Pancreas (tissue), 10 donors: ENCODE measurements at places on chromosomes 5 and 9. TPM values are rescaled to one million over a fixed set of nuclear protein-coding genes. Genes with fewer than 3 reads are reported as not detected.
A peak's percentile ranks its signal among the peaks of the same experiment; 100 is the strongest.

ZNF454 gene
- total RNA-seq: 1.3 TPM

RELL2 gene
- total RNA-seq: 1.2 TPM

DNA sequence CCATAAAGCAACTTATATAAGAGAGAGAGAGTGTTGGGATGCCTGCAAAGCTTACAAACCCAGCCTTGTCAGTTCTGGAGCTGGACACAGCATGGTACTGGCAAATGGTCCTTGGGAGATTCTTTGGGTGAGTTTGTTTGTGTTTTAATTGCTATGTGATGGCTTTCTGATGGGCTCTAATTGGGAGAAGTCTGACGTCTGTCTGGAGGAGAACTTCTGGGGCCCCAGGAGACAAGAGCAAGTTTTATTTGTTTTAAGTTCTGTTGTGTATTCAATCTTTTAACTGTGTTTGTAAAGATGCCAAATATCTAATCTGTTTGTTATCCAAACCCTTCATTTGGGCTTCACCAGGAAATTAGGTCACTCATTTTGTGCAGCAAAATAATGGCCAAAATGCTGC, 50.3 kb upstream of the AFAP1L1 start:
- no peaks in the 10 kb centered on the region for H3K36me3 ChIP-seq
- no peaks in the 10 kb centered on the region for H3K27me3 ChIP-seq
- H3K4me3 ChIP-seq: no peak overlapping the region
- no peaks in the 10 kb centered on the region for H3K4me1 ChIP-seq
- H3K27ac ChIP-seq: peak overlapping the region; percentile 8
- DNase-seq: no peak

MEIKIN gene
- total RNA-seq: not detected

IFNE gene
- not detected for total RNA-seq

KIF20A gene
- 0.28 TPM for total RNA-seq

DNA sequence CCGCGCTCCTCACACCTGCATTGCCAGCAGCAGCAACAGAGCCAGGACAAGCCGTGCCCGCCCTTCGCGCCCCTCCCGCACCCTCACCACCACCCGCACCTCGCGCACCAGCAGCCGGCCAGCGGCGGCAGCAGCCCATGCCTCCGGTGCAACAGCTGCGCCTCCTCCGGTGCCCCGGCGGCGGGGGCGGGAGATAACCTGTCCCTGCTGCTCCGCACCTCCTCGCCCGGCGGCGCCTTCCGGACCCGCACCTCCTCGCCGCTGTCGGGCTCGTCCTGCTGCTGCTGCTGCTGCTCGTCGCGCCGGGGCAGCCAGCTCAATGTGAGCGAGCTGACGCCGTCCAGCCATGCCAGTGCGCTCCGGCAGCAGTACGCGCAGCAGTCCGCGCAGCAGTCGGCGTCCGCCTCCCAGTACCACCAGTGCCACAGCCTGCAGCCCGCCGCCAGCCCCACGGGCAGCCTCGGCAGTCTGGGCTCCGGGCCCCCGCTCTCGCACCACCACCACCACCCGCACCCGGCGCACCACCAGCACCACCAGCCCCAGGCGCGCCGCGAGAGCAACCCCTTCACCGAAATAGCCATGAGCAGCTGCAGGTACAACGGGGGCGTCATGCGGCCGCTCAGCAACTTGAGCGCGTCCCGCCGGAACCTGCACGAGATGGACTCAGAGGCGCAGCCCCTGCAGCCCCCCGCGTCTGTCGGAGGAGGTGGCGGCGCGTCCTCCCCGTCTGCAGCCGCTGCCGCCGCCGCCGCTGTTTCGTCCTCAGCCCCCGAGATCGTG, 517 bp downstream of the KCNN2 start:
- no peaks in the 10 kb centered on the region for H3K4me1 ChIP-seq
- no peaks in the 10 kb centered on the region for H3K36me3 ChIP-seq
- peak overlapping the region; percentile 80 for H3K27ac ChIP-seq
- no peaks in the 10 kb centered on the region for H3K27me3 ChIP-seq
- H3K4me3 ChIP-seq: peak overlapping the region; percentile 80

TAF11L13 gene
- total RNA-seq: not detected

DNA sequence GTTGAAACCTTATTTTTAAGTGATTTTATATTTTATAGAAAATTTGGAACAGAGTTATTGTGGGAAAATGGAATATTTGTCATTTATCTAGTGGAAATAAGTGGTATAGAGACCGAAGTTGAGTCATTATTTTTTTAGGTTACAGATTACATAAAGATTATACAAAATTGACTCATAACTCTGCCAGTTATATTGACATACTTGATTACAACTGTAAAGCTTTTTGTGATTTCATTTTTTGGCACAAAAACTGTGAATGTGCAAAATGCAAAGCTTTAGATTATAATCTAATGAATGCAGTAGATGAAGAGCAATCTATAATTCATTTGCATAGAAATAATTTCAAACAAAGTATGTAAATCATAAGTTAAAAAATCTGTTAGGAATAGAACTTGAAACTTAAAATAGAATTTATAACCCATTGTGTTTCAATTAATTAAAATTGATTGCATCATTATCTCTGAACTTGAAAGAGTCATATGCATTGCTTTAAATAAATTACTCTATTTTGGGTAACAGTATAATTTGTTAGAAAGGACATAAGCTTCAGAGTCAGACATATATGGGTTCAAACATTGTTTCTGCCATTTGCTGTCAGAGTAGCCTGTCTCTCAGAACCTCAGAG, 280.4 kb downstream of the FER start:
- no peak for DNase-seq
- no peaks in the 10 kb centered on the region for H3K4me1 ChIP-seq
- H3K27ac ChIP-seq: no peak overlapping the region

DNA sequence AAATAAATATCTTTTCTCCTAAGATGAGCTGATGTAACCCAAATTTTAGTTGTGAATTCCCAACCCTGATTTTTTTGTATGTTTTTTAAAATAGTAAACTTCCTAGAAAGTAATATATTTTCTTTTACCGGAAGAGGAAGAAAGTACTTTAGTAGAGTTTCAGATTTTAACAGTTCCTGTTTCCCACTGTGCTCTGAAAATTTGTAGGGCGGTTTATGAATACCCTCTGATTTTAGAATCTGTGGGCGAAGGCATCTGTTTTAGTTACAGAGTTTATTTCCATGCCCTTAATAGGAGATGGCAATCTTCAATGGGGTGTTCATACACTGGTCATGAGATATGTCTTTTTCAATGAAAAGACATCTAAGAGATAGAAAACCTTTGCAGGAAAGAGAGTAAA, 3.7 kb upstream of the HOMER1 start:
- no peak overlapping the region for H3K4me3 ChIP-seq
- H3K4me1 ChIP-seq: peaks cover under 1% of the 10 kb centered on the region
- no peak overlapping the region for H3K27ac ChIP-seq

- H3K4me3 ChIP-seq: no peak overlapping the region
- H3K27ac ChIP-seq: peak overlapping the region; percentile 18
- peaks cover 9% of the 10 kb centered on the region for H3K4me1 ChIP-seq
- DNase-seq: no peak
- no peaks in the 10 kb centered on the region for H3K36me3 ChIP-seq
These were observed 103.2 kb downstream of the MED27 start for GRCh38 chr9:131976157-131977108.

GRM6 gene
- not detected for total RNA-seq

COL23A1 gene
- 0.28 TPM for total RNA-seq

DNA sequence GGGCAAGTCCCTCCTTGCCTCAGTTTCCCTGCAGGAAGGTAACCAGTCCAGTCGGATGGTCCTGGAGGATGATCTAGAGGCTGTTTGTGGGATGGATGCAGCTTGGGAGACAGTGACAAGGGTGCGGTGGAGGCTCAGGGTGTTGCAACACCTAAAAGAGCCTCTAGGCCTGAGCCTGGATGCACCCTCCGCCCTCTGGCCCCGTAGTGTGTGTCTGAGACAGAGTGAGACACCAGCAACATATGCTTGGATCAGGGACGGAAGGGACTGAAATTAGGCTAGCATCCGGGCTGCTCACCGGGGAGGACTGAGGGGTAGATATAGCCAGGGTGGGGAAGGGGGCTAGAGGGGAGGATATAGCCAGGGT, 1.1 kb downstream of the CRAT start:
- H3K4me1 ChIP-seq: peaks cover 8% of the 10 kb centered on the region
- peaks cover 3% of the 10 kb centered on the region for H3K36me3 ChIP-seq
- DNase-seq: peak; percentile 41
- H3K4me3 ChIP-seq: peak overlapping the region; percentile 67
- H3K27ac ChIP-seq: no peak overlapping the region

GRCh38 chr5:136676685-136677084, 311.3 kb upstream of the TRPC7 start:
- H3K27me3 ChIP-seq: peaks cover 3% of the 10 kb centered on the region
- no peak for DNase-seq
- H3K4me1 ChIP-seq: no peaks in the 10 kb centered on the region
- H3K27ac ChIP-seq: no peak overlapping the region

TRIM7 gene
- total RNA-seq: 11.1 TPM

ORM2 gene
- total RNA-seq: not detected

- no peak overlapping the region for H3K4me3 ChIP-seq
- no peak for DNase-seq
- H3K27ac ChIP-seq: no peak overlapping the region
- no peaks in the 10 kb centered on the region for H3K4me1 ChIP-seq
- no peaks in the 10 kb centered on the region for H3K36me3 ChIP-seq
These were observed 236.0 kb upstream of the CD180 start for GRCh38 chr5:67432606-67433005.

SWI5 gene
- 6.8 TPM for total RNA-seq

EQTN gene
- not detected for total RNA-seq

DNA sequence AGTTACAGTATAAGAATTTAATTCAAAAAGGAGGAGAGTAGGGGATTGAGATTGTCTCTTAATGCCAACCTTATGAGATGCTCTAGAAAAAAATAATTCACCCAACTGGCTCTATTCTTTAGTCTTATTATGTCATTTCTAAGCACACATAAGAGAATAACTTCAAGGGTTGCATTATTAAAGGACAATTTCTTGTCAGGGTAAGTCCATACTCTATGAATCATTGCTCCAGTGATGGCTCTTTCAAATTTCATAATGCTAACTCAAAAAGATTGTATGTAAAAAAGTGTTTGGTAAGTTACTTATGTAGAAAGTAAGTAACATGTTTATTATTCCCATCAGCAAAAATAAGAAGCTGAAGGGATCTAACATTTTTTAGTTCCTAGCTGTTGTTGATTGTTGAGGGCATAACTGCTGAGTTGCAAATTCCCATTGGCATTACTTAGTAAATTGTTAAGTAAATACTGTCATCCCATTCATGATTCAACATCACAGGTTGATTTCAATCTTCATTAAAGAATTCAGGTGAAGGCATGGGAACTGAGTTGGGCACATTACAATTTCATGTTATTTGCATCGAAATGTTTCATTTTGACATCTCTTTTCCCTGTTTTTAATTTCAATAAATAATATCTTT, 28.6 kb downstream of the ALDH1A1 start:
- no peak for DNase-seq
- no peak overlapping the region for H3K27ac ChIP-seq
- peaks cover 13% of the 10 kb centered on the region for H3K4me1 ChIP-seq
- H3K4me3 ChIP-seq: no peak overlapping the region
- H3K36me3 ChIP-seq: no peaks in the 10 kb centered on the region
- no peaks in the 10 kb centered on the region for H3K27me3 ChIP-seq

ANKRD18B gene
- total RNA-seq: 1.7 TPM

GRCh38 chr9:5582835-5583195, 46.1 kb upstream of the RIC1 start:
- no peak for DNase-seq
- H3K36me3 ChIP-seq: no peaks in the 10 kb centered on the region
- H3K27me3 ChIP-seq: no peaks in the 10 kb centered on the region
- H3K4me3 ChIP-seq: no peak overlapping the region
- H3K4me1 ChIP-seq: no peaks in the 10 kb centered on the region
- no peak overlapping the region for H3K27ac ChIP-seq

FAXDC2 gene
- total RNA-seq: 2.0 TPM

ECM2 gene
- total RNA-seq: 1.6 TPM

DNA sequence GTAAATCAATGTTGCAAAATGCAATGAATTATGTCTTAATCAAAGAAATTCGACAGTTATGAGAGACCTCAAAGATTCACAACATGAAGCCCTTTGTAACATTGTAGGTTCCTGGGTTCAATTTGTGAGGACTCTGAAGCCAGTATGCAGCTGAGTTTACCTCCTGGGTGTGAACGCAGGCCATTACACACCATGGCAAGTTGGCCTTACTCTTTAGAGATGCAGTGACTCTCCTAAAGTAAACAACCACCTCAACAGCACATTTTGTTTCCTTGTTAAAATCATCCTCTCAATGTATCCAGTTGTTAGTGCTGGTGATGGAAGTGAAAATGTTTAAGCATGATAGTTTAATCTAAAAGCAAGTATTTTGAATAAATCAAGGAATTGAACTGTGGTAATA, 73.8 kb downstream of the JAKMIP2 start:
- H3K27me3 ChIP-seq: no peaks in the 10 kb centered on the region
- H3K4me1 ChIP-seq: no peaks in the 10 kb centered on the region
- DNase-seq: no peak
- no peak overlapping the region for H3K4me3 ChIP-seq

FBP1 gene
- 31.2 TPM for total RNA-seq

DNA sequence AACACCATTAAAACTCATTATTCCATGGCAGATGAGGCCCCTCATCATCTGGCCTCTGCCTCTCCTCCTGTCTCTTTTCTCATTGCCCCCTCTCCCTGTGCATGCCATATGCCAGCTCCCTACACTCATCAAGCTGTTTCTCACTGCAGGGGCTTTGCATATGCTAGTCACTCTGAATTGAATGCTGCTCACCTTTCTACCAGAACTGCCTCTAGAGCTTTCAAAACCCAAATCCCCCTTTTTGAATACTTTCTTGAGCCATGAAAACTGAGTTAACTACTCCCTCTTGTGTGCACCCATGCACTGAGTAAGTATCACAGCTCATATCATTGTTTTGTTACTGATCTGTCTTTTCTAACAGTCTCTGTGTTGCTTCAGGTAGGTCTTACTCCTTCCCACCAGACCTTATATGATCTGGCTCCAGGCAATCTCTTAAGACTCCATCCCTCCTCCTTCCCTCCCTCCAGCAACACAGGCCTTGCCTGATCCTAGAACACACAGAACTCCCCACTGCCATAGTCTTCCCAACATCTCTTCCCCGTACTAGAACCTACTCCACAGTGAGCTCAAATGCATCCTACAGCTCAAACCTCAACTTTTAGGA, 60.5 kb downstream of the ASTN2 start:
- no peaks in the 10 kb centered on the region for H3K4me1 ChIP-seq
- H3K27me3 ChIP-seq: no peaks in the 10 kb centered on the region
- H3K36me3 ChIP-seq: no peaks in the 10 kb centered on the region
- DNase-seq: no peak

DNA sequence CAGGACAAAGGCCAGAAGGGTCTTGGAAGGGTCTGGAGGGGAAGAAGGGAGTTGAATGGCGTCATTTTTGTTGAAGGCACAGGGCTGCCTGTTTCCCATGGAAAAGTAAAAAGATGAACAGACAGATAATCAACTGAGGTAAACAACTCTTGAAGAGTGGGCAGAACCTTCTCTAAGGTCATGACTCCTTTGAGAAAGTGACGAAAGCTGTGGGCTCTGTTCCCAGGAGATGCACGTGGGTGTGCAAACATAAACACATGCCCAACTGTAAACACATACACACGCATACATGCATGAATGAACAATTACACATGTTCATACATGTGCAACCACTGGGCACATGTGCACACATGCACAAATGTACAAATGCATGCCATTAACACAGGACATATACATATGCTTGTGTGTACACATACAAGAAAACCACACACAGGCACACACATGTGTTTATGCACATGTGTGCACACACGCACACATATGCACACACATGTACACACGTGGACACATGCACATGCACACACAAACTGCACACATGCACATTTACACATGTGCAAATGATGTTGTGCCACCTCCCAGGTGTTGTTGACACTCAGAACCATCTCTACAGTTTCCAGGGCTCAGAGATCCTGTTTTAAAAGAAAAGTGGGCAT, 143.3 kb downstream of the GADD45G start:
- no peak overlapping the region for H3K27ac ChIP-seq
- H3K4me3 ChIP-seq: no peak overlapping the region
- peaks cover 8% of the 10 kb centered on the region for H3K4me1 ChIP-seq
- H3K36me3 ChIP-seq: no peaks in the 10 kb centered on the region
- no peak for DNase-seq
- H3K27me3 ChIP-seq: no peaks in the 10 kb centered on the region

SPEF2 gene
- 6.0 TPM for total RNA-seq
